Activated CD4-positive, alpha-beta T cell treated with anti-CD3 and anti-CD28 coated beads, Interleukin-2, amount 50 U/mL, for 16 hours (primary cell): ENCODE measurements at places on chromosomes 6 and 20.

DNA sequence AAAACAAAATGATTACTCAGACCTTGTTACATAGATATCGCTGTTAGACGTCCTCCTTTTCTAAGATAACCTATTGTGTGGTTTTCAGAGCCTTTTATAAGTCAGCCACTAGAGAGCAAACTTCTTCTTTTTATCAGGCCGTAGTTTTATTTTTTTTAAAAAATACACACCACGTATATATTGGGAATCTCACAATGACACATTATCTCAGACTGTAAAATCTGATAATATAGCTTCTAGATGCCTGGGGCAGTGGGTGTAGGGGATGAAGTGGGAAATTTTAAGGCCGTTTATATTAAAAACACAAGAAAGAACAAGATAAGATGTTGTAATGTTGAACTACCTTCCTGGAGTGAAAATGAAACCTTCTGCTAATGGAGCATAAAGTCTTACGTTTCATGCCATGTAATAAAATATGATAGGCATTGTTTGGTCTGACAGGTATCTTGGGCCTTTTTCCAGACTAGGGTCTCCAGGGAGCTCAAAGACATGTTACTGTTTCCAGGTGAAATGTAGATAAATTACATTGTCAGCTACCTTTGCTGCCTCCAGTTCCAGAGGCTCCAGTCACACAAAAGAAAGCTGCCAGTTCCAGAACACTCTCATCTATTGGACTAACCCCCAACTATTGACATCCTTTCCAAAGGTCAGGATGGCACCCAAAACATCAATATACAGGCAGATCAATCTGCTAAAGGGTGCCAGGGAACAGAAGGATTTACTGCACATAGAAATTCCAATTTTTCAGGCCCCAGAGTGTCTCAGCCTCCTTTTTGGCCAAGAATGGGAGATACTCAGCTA is 130.2 kb upstream of the AKIRIN2 start:
- DNase-seq, result peak; percentile 47

GRCh38 chr6:160959726-160960435 is 31.7 kb upstream of the MAP3K4 start:
- no peak for DNase-seq

DNA sequence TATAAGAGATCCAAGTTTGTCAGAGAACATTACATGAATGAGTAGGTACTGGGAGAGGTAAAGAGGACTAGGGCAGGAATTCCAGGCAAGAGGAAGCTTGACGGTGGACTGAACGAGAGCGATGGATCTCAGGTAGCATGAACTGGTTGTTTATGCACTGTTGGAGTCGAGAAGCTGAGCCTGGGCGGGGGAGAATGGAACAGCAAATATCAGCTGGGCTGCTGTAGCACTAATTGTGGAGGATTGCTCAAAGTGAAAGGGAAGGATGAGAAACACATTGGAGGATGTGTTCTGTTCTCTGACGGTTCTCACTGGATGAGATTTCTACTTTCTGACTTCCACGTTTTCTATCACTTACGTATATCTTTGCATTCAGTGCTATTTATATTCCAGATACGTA is 164.2 kb downstream of the PHF3 start:
- no peak for DNase-seq

- no peak for DNase-seq
Observed at GRCh38 chr6:37675606-37676005, 22.1 kb downstream of the MDGA1 start.

DNA sequence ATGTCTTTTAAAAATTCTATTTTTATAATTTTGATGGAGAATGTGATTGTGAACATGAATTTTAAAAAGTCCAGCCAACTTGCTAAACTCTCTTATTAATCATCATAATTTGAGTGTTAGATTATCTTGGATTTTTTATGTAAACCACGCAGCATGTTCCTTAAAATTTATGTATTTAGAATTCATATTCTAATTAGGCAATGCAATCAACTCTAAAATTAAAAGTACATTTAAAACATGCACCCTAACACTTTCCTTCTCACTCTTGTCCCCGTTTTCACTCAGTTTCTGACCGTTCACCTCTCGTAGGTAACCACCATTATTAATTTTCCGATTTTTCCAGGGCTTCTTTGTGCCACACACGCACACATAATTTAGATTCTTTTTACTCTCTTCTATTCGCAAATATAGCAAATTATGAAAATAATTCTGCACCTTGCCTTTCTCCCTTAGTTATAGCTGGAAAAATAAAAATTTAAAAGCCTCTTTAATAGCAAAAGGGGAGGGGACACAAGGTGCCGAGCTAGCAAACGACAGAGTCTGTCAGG is 329 bp upstream of the ZKSCAN3 start:
- no peak for DNase-seq

GRCh38 chr20:13341737-13342393 is 120.8 kb downstream of the ISM1 start:
- DNase-seq, result peak; percentile 6

GRCh38 chr6:157075549-157076450 is 247.5 kb downstream of the TMEM242 start:
- DNase-seq, result peak; percentile 47
